ENCODE measurements at places on chromosomes 6 and 20. TPM values are rescaled to one million over a fixed set of nuclear protein-coding genes. Genes with fewer than 3 reads are reported as not detected.
A peak's percentile ranks its signal among the peaks of the same experiment; 100 is the strongest.

The C6orf58 gene
- total RNA-seq = not detected

The C6orf132 gene
- total RNA-seq = 5.3 TPM

The IP6K3 gene
- 4.6 TPM for total RNA-seq

The TNNC2 gene
- not detected for total RNA-seq

DNA sequence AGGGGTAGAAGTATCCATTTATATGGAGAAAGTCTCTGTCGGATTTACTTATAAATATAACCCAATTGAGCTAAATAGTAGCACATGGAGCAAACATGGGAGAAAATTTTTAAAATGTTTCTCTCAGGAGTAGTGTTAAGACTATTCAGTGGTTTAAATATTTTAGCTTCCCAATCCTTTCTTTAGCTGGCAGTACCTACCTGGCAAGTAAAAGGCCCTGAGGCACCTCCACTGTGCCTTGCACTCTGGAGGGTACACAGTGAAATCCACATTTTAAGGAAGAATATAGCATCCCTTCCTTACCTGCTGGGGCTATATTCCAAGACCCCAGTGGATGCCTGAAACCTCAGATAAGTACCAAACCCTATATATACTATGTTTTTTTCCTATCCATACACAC is 124.2 kb downstream of the KLHL32 start:
- DNase-seq = no peak
- no peaks in the 10 kb centered on the region for H3K27me3 ChIP-seq
- no peaks in the 10 kb centered on the region for H3K4me1 ChIP-seq
- H3K4me3 ChIP-seq = no peak overlapping the region
- H3K36me3 ChIP-seq = no peaks in the 10 kb centered on the region

DNA sequence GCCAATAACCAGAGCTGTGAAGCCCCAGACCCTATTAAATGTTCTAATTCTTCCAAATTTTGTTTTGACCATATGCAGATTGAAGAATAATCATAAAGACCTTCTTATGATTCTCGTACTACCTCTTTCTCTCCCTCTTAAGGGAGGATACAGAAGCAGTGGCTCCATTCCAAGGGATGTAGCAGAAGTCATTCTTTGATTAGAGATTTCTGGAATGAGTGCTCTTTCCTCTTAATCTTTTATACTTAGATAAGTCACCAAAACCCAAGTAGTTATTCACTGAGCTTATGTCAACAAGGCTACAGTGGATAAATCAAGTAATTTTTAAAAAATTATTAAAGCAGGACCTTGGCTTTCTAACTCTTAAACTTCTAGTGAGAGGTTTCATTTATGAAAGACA is 266.0 kb upstream of the STXBP5 start:
- H3K4me3 ChIP-seq = no peak overlapping the region
- H3K27ac ChIP-seq = no peak overlapping the region
- H3K36me3 ChIP-seq = no peaks in the 10 kb centered on the region
- no peaks in the 10 kb centered on the region for H3K4me1 ChIP-seq
- peak; percentile 3 for DNase-seq

- no peaks in the 10 kb centered on the region for H3K27me3 ChIP-seq
- no peak overlapping the region for H3K4me3 ChIP-seq
- H3K4me1 ChIP-seq = no peaks in the 10 kb centered on the region
- no peak overlapping the region for H3K27ac ChIP-seq
Measured at GRCh38 chr6:9830808-9831207, 584.1 kb downstream of the TFAP2A start.

- H3K36me3 ChIP-seq = no peaks in the 10 kb centered on the region
- H3K4me3 ChIP-seq = no peak overlapping the region
- no peak overlapping the region for H3K27ac ChIP-seq
- H3K4me1 ChIP-seq = no peaks in the 10 kb centered on the region
Measured at GRCh38 chr6:45000833-45001232, 327.3 kb upstream of the RUNX2 start.

DNA sequence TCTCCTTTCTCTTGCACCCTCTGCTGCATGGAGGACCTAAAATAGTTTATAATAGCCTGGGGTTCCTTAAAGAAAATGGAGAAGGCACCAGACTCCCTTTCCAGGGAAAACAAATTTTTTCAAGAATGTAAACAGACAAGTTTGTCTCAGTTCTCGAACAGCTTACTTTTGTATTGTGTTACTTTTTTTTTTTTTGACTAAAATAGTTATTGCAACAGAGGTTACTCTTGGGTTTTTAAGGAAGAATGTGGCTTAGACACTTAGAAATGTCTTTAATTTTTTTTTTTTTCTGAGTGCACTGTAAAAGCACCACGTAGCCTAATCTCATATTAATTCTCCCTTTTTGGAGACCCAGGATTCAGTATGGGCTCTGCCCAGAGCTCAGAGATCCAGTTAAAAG is 148.7 kb upstream of the CARMIL1 start:
- H3K4me1 ChIP-seq = no peaks in the 10 kb centered on the region
- H3K27ac ChIP-seq = no peak overlapping the region
- H3K27me3 ChIP-seq = no peaks in the 10 kb centered on the region

DNA sequence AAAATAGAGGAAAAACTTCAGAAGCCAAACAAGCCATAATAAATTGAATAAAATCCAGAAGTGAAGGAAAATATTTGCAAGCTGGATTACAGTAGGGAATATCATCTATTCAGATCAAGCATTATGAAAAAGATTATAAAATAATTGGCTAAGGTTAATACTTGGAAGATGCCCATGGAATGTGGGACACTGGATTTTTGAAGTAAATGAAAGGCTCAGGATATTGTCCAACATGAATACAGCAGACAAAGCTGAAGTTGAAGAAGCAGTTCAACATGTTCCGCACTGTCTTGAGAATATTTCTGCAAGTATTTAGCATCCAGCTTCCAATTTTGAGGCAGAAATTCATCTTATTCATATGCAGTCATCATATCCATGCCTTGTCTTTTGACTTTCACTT is 1278.4 kb upstream of the GJE1 start:
- no peaks in the 10 kb centered on the region for H3K27me3 ChIP-seq
- H3K4me3 ChIP-seq = no peak overlapping the region
- no peak overlapping the region for H3K27ac ChIP-seq
- no peaks in the 10 kb centered on the region for H3K36me3 ChIP-seq

DNA sequence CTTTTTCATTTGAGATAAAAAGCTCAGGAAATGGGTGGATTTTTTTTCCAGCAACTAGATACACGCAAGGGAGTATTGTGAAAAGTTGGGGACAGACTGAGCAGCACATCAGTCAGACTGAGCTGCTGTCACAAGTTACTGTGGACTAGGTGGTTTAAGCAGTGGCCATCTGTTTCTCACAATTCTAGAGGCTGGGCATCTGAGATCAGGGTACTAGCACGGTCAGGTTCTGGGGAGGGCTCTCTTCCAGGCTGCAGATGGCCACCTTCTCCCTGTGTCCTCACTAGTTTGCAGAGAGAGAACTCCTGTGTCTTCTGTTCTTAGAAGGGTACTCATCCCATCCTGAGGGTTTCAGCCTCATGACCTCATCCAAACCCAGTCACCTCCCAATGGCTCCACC is 178.3 kb downstream of the SYNDIG1 start:
- no peak overlapping the region for H3K4me3 ChIP-seq
- peaks cover 22% of the 10 kb centered on the region for H3K4me1 ChIP-seq

DNA sequence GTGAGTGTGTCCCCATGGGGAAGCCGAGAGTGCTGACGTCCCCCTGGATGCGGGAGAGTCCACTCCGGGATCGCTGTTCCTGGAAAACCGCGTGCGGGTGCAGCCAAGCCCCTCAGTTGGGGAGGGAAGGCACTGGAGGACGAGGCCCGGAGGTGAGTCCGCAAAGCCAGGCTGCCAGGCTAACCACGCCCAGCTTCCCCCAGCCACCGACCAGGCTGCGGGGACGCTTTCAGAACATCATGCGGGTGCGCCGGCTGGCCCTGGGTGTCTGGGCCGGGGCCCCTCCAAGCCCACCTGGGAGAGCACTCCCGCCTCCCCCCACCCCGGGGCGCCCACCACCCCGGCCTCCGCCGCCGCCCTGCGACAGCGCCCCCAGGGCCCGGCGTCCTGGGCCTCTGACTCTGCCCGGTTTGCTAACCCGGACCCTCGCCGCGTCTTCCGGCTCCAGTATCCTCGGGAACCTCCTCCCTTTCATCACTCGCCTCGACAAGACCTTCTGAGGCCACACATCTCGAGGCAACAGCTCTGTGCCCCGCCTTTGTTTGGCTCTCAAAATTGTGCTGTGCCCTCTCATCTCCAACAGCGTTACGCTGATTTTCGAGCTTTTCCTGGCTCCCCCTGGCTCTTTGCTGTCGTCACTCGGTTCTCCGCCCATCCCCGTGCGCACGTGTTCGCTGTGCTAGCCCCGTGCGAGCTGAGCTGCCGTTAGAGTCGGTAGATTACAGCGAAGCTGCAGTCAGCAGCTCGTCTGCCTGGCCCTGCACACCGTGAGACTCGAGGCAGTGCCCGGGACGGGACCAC is 47.1 kb upstream of the ENTPD6 start:
- H3K4me3 ChIP-seq = peak overlapping the region; percentile 49
- no peak overlapping the region for H3K27ac ChIP-seq
- peaks cover 2% of the 10 kb centered on the region for H3K4me1 ChIP-seq
- H3K36me3 ChIP-seq = no peaks in the 10 kb centered on the region
- DNase-seq = peak; percentile 31

DNA sequence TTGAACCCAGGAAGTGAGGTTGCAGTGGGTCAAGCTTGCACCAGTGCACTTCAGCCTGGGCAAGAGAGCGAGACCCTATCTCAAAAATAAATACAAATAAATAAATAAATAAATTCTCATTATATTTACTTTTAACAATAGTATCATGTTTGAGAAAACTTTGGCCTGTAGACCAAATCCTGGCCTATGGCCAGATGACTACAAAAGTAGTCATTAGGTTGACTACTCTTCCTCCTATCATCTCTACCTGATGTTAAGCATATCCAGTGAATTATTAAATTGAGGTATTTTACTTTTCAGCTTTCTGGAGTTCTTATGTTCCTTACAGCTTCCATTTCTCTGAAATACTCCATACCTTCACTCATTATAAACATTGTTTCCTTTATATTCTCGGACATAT is 280.6 kb downstream of the LAMA2 start:
- no peaks in the 10 kb centered on the region for H3K4me1 ChIP-seq
- H3K27ac ChIP-seq = no peak overlapping the region
- H3K36me3 ChIP-seq = no peaks in the 10 kb centered on the region
- no peak for DNase-seq

DNA sequence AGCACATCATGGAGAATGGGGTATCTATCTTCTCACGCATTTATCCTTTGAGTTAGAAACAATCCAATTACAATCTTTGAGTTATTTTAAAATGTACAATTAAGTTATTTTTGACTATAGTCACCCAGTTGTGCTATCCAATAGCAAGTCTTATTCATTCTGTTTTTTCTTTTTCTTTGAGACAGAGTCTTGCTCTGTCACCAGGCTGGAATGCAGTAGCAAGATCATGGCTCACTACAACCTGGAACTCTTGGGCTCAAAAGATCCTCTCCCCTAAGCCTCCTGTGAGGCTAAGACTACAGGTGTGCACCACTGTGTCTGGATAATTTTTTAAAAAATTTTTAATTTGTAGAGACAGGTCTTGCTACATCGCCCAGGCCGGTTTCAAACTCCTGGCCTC is 201.5 kb upstream of the ZNF217 start:
- H3K4me3 ChIP-seq = no peak overlapping the region
- H3K36me3 ChIP-seq = no peaks in the 10 kb centered on the region
- H3K4me1 ChIP-seq = peaks cover 15% of the 10 kb centered on the region
- peak; percentile 37 for DNase-seq
- no peaks in the 10 kb centered on the region for H3K27me3 ChIP-seq

DNA sequence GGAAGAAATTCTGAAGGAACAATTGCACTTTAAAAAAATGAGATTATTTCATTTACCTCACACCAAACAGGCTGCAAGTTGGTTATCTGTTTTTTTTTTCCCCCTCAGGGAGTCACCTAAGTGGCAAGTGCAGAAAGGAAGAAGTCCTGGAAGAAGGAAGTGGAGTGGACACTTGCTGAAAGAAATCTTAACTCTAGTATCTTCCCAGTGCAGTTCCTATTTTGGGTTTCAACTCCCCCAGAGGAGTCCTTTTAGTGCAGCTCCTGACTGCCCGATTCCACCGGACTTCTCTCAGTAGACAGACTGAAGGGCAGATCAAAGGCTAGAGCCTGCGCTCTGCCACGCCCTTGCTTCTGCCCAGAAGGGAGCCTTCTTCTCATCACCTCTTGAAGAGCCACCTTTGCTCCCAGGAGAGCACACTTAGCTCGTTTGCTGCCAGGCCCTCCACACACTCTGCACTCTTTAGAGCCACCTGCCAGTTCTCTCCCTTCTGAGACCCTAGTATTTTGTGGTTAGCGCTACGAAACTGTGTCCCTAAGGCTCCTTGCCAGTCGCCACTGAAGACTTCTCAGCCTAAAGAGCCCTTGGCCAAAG is 4.9 kb downstream of the MTCL3 start:
- no peak for DNase-seq
- peak overlapping the region; percentile 69 for H3K4me3 ChIP-seq
- H3K27ac ChIP-seq = no peak overlapping the region

All from astrocyte (in vitro differentiated cells and primary cell).